ENCODE measurements at places on chromosomes 7 and 10. TPM values are rescaled to one million over a fixed set of nuclear protein-coding genes. Genes with fewer than 3 reads are reported as not detected.
A peak's percentile ranks its signal among the peaks of the same experiment; 100 is the strongest.

DNA sequence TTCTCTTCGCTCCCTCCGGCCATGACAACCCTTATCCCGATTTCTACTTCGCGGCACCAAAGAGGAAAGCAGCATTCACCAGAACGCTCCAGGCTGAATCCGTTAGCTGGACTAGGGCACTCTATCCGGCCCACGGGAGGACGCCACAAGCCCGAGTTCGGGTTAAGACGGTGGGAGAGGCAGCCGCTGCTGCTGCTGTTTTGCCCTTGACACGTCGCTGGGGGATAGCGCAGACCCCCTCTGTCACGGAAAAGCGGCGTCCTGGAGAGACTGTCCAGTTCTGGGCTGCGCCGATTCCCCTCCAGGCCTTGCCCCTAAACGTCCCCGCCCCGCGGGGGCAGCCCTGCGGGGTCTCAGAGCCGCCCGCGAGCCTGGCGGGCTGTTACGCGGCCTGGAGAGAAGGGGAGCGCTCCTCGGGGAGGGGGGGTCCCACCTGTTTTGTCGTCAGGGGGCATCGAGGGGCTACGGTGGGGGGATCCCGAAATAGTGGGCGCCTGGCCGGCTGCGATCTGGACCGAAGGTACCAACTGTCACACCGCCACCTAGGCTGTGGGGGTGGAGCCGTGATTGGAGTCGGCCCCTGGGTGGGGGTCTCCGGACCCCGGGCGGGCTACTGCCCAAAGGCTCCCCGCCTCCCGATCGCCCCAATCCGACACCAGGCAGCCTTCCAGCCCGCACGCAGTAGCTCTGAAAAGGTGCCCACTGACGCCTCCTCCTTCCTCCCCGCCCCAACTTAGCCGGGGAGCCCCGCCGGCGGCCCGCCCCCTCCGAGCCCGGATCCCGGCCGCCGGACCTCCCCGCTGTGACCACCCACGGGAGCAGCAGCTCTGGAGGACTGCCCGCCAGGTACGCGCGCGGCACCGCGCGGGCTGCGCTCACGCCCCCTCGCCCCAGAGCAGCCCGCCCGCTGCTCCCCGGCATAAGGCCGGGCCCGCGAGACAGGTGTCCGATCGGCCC is 772 bp downstream of the SGMS1 start:
- H3K36me3 ChIP-seq, result no peaks in the 10 kb centered on the region
- peaks cover 57% of the 10 kb centered on the region for H3K4me1 ChIP-seq
- H3K27me3 ChIP-seq, result no peaks in the 10 kb centered on the region
- DNase-seq, result peak; percentile 49

GRCh38 chr7:2812114-2812487 is 32.0 kb downstream of the GNA12 start:
- no peak for DNase-seq
- no peaks in the 10 kb centered on the region for H3K27me3 ChIP-seq
- H3K4me3 ChIP-seq, result no peak overlapping the region
- peaks cover 5% of the 10 kb centered on the region for H3K36me3 ChIP-seq

DNA sequence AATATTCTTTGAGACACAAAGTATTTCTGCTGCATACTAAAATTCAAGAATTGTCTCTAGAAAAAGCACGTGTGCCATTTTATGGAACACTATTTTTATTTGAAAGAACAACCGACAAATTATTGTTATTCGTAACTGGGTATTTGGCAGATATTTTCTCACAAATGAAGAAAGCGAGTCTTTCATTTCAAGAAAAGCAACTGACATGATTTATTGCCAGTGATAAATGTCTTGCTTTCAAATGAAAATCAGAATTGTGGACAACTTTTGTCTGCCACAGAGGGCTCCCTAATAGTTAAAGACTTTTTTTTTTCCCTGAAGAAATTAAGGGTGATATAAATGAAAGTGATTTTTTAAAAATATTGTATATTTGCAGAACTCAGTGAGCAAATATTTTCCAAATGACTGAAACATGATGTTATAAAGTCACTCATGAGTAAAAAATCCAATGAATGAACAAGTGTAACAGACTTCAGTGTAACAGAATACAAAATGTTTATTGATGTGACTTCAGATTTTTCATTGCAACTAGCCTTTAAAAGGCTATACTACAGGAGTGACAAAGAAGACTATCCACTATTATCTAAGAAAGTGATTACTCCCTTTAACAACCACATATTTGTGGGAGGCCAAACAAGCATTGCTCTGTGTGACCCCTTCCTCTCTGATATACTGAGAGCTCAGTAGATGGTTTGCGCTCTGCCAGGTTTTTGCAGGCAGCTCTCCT is 49.0 kb upstream of the SEMA3E start:
- H3K4me1 ChIP-seq, result no peaks in the 10 kb centered on the region
- no peaks in the 10 kb centered on the region for H3K36me3 ChIP-seq
- H3K4me3 ChIP-seq, result no peak overlapping the region
- H3K27me3 ChIP-seq, result no peaks in the 10 kb centered on the region
- H3K27ac ChIP-seq, result no peak overlapping the region
- no peak for DNase-seq

DNA sequence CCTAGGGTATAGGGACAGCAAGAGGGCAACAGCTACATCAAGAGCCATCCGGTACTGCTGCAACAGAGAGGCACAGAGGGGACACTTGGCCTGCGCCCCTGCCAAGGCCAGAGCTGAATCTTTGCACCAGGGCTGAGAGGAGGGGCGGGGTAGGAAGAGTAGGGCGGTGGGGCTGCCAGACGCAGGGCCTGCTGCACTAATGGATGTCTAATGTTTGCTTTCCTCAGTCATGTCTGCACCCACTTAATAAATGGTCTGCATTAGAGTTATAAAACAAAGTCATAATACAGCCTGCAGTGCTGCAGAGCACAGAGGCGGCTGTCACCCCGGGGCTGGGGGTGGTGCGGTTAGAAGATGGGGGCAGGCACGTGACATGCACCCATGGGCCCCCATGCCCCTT is 42.2 kb upstream of the SLC29A3 start:
- no peaks in the 10 kb centered on the region for H3K27me3 ChIP-seq
- no peaks in the 10 kb centered on the region for H3K4me1 ChIP-seq
- H3K36me3 ChIP-seq, result no peaks in the 10 kb centered on the region
- DNase-seq, result no peak
- no peak overlapping the region for H3K4me3 ChIP-seq

- no peaks in the 10 kb centered on the region for H3K27me3 ChIP-seq
- H3K27ac ChIP-seq, result no peak overlapping the region
Measured at GRCh38 chr10:121500701-121501332, 97.4 kb downstream of the FGFR2 start.

DNA sequence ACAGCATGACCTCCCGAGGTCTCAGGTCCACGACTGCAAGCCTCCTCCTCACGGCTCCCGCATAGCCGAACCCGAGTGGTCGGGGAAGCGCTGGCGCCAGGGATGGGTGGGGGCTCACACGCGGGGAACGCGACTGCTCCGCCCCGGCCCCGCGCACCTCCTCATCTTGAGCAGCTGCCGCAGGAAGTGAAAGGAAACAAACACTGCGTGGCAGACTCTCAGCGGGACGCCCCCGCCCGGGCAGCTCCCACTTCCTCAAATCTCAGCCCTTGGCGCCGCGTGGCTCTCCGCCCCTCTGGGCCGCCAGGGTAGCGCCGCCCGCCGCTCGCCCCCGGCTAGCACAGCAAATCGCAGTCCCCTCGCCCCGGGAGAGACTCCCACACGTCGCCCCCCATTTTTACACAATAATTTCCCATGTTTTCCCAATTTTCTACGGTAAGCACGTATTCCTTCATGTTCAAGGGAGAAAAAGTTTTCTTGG is at the start of gene TMEM243:
TSS of gene TMEM243 (minus strand) at position 188 of the 481 bp plus-strand sequence. CDS start 229 bp downstream, outside the sequence.
- peak; percentile 92 for DNase-seq
- H3K27me3 ChIP-seq, result peaks cover 5% of the 10 kb centered on the region
- peak within 1 kb of the TSS; percentile 99 for H3K4me3 ChIP-seq
- no peaks in the 10 kb centered on the region for H3K36me3 ChIP-seq

- H3K4me3 ChIP-seq, result no peak overlapping the region
- H3K4me1 ChIP-seq, result no peaks in the 10 kb centered on the region
- no peak overlapping the region for H3K27ac ChIP-seq
- no peaks in the 10 kb centered on the region for H3K36me3 ChIP-seq
Measured at GRCh38 chr7:126840869-126841268, 411.9 kb downstream of the GRM8 start.

- H3K4me3 ChIP-seq, result no peak overlapping the region
- H3K27ac ChIP-seq, result no peak overlapping the region
- DNase-seq, result no peak
- H3K27me3 ChIP-seq, result peaks cover 9% of the 10 kb centered on the region
- no peaks in the 10 kb centered on the region for H3K4me1 ChIP-seq
Measured at GRCh38 chr7:22896917-22897316, 74.3 kb upstream of the TOMM7 start.

- H3K27ac ChIP-seq, result peak overlapping the region; percentile 91
- no peaks in the 10 kb centered on the region for H3K27me3 ChIP-seq
- peak; percentile 60 for DNase-seq
- peaks cover 23% of the 10 kb centered on the region for H3K36me3 ChIP-seq
- peak overlapping the region; percentile 78 for H3K4me3 ChIP-seq
- H3K4me1 ChIP-seq, result peaks cover 91% of the 10 kb centered on the region
Measured at GRCh38 chr10:14588084-14588937, 186.4 kb downstream of the FAM107B start.

DNA sequence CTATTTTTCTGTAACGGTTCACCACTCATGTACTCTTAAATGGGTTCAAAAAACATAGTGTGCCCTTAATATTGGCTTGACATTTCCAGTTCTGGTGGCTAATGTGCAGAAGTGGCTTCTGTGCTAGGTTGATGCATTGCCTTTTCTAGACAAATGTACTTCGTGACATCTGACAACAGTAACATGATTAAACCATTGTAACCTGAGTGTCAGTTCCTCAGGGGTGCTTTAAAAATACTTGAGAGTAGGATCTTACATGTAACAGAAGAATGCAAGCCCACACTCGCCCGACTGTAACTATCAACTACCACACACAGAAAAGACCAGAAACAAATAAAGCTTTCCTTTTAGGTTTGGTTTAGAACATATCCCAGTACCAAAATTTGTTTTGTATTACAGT is 393.4 kb upstream of the NFE2L3 start:
- peaks cover 2% of the 10 kb centered on the region for H3K27me3 ChIP-seq
- H3K4me1 ChIP-seq, result no peaks in the 10 kb centered on the region
- H3K27ac ChIP-seq, result no peak overlapping the region

DNA sequence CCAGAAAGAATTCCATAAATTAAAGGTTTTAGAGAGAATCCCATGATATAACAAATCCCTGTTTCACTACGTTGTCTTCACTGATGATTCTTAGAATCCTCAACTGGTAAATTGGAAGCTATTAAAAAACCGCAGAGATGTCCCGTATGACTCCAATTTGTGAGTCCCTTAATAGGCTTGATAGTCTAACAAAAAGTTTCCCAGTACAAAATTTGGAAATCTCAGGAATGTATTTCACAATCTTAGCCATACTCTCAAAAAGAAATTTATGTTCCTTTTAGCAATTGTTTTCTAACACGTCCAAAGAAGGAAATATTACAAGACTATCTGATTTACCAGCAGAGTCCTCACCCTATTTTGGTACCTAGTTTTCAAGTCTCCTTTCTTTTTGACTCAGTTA is 2.5 kb downstream of the TES start:
- H3K27me3 ChIP-seq, result no peaks in the 10 kb centered on the region
- no peak for DNase-seq
- peaks cover 74% of the 10 kb centered on the region for H3K4me1 ChIP-seq

- H3K27me3 ChIP-seq, result no peaks in the 10 kb centered on the region
- no peak overlapping the region for H3K4me3 ChIP-seq
- H3K27ac ChIP-seq, result no peak overlapping the region
- H3K4me1 ChIP-seq, result no peaks in the 10 kb centered on the region
- no peaks in the 10 kb centered on the region for H3K36me3 ChIP-seq
Measured at GRCh38 chr7:4127909-4128560, 554.1 kb upstream of the FOXK1 start.

- no peak overlapping the region for H3K4me3 ChIP-seq
- H3K36me3 ChIP-seq, result peaks cover 4% of the 10 kb centered on the region
- peaks cover 23% of the 10 kb centered on the region for H3K4me1 ChIP-seq
- no peaks in the 10 kb centered on the region for H3K27me3 ChIP-seq
Measured at GRCh38 chr7:150370612-150371071, 2.0 kb downstream of the REPIN1 start.

DNA sequence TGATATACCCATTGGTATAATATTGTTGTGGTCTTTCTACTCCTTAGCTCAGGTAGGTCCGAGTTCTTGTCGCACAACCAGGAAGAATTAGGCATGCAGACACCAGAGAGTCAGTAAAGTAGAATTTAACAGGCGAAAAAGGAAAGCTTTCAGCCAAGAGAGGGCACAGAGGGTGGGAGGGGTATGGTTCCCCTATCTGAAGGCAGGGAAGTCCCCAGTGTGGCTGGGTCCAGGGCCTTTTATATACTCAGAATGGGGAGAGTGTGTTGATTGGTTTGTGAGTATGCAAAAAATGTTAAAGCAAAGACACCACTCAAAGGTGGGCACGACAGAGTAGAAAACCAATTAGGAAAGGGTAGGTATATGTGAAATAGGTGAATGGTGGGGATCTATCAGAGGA is 53.9 kb downstream of the IMMP2L start:
- DNase-seq, result no peak
- no peak overlapping the region for H3K27ac ChIP-seq
- H3K27me3 ChIP-seq, result no peaks in the 10 kb centered on the region
- H3K4me3 ChIP-seq, result no peak overlapping the region

GRCh38 chr7:54725255-54725654 is 33.8 kb downstream of the SEC61G start:
- no peaks in the 10 kb centered on the region for H3K4me1 ChIP-seq
- no peak for DNase-seq
- H3K36me3 ChIP-seq, result no peaks in the 10 kb centered on the region
- no peaks in the 10 kb centered on the region for H3K27me3 ChIP-seq
- H3K27ac ChIP-seq, result no peak overlapping the region

GPC2 gene
- 0.16 TPM for polyA plus RNA-seq

OGDH gene
- polyA plus RNA-seq, result 88.0 TPM

SEMA3D gene
- not detected for polyA plus RNA-seq

MYL10 gene
- polyA plus RNA-seq, result not detected

ZFYVE27 gene
- polyA plus RNA-seq, result 40.6 TPM

ZNF485 gene
- polyA plus RNA-seq, result 2.5 TPM

AQP1 gene
- polyA plus RNA-seq, result not detected

BCCIP gene
- 75.8 TPM for polyA plus RNA-seq
